Right cardiac atrium (tissue), 5 donors: ENCODE measurements at places on chromosomes 2 and 18. TPM values are rescaled to one million over a fixed set of nuclear protein-coding genes. Genes with fewer than 3 reads are reported as not detected.
A peak's percentile ranks its signal among the peaks of the same experiment; 100 is the strongest.

CDK15 gene
- polyA plus RNA-seq = 0.25 TPM

DNA sequence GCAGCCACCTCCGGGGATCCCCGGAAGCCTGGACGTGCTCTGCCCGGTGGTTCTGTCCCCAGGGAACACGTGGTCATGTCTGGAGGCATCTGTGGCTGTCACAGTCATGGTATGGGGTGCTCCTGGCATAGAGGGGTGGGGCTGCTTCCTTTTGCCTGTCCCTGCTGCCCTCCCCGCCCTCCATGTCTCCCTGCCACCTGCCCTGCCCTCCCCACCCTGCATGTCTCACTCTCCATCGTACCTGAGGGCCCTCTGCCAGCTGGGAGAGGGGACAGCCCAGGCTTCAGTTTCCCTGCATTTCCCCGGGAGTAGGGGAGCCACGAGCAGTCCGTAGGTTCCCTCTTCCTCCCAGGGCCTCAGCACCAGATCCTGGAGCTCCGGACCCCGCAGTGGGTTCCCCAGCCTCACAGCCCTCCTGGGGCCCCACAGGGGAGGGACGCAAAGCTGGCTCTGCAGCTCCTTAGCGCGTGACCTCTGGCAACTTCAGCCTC, 90.0 kb upstream of the CTDP1 start:
- DNase-seq = peak; percentile 53

ZSWIM2 gene
- polyA plus RNA-seq = not detected

GRCh38 chr2:62806231-62806630, 100.7 kb downstream of the EHBP1 start:
- no peak for DNase-seq

- DNase-seq = no peak
Measured at GRCh38 chr2:233901884-233902283, 15.3 kb upstream of the TRPM8 start.

- DNase-seq = no peak
Measured at GRCh38 chr2:182920631-182921056, 54.2 kb upstream of the FRZB start.
